Epithelial cell of esophagus (primary cell): ENCODE measurements at places on chromosomes 7 and 10.
A peak's percentile ranks its signal among the peaks of the same experiment; 100 is the strongest.

GRCh38 chr7:6607651-6608051 lies 7.8 kb upstream of the ZNF853 start:
- DNase-seq: no peak

GRCh38 chr10:3339531-3339950 lies 167.0 kb upstream of the PITRM1 start:
- peak; percentile 11 for DNase-seq

GRCh38 chr7:93715234-93715633 lies 140.7 kb upstream of the CALCR start:
- peak; percentile 52 for DNase-seq

GRCh38 chr7:50822110-50822509 lies 39.4 kb upstream of the GRB10 start:
- DNase-seq: no peak

DNA sequence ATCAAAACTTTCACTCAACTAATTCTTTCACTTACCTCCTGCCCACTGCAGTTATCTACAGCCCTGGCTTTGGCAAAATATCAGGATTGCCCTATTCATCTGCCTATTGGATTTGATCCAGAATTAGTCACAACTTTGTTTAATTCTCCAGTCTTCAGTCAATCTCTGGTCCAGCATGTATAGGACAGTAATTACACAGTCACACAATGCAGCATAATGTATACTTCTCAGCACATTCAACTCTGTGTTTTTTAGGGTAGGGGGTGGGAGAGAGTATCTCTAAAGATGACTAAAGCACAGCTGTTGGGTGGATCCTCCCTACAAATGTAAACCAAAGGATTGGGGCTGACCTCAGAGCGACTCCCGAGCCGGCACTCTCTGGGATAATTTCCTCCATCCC lies 17.7 kb upstream of the NRP1 start:
- peak; percentile 74 for DNase-seq

GRCh38 chr10:133399123-133399601 lies 5.2 kb downstream of the MTG1 start:
- DNase-seq: no peak

- DNase-seq: no peak
These were observed 176.5 kb downstream of the CSTF2T start for GRCh38 chr10:51522858-51523257.

GRCh38 chr7:157876469-157877285 lies 539.9 kb downstream of the DNAJB6 start:
- DNase-seq: no peak

GRCh38 chr7:136139417-136139816 lies 162.3 kb upstream of the MTPN start:
- no peak for DNase-seq

GRCh38 chr10:71236286-71236685 lies 23.9 kb downstream of the UNC5B start:
- DNase-seq: no peak

DNA sequence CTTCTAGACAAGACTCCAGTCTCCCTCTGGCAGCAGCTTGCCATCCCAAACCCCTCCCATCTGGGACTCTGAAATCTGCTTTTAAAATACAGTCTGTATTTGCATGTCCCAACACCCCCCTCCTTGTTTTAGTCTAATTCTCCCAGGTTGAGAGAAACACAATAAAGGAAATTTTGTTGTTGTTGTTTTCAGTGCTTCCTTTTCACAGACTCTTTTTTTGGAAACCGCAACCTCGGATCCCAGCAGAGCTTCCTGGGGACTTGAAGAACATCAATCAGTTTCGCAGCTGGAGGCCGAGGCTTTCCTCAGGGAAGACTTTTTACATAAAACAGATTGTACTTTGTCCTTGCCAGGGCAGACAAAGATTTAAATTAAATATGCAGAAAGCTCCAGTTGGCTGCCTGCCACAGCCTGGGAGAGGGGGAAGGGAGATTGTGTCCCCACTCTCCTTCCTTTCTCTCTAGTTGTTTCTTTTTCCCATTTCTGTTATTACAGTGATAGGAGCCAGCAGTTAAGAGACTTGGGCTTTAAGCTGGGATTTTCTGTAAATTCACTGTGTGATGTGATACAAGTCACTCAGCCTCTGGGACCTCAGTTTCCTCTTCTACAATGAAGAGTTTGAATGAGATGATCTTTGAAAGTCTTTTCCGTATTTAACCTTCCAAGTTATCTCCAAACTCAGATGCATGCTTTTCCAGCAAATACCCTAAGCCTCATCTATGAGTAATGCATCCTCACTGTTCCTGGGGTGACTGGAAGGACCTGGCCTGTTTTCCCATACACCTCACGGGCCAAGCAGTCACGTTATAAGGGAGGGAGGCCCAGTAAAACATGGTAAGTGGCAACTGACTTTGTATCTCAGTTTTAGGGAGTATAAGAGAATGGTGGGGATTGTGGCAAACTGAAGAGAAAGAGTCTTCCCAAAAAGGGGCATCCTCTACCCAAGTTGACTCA lies 192.3 kb downstream of the REEP3 start:
- peak; percentile 53 for DNase-seq

- DNase-seq: no peak
These were observed 25.5 kb downstream of the JAZF1 start for GRCh38 chr7:28155019-28155660.

DNA sequence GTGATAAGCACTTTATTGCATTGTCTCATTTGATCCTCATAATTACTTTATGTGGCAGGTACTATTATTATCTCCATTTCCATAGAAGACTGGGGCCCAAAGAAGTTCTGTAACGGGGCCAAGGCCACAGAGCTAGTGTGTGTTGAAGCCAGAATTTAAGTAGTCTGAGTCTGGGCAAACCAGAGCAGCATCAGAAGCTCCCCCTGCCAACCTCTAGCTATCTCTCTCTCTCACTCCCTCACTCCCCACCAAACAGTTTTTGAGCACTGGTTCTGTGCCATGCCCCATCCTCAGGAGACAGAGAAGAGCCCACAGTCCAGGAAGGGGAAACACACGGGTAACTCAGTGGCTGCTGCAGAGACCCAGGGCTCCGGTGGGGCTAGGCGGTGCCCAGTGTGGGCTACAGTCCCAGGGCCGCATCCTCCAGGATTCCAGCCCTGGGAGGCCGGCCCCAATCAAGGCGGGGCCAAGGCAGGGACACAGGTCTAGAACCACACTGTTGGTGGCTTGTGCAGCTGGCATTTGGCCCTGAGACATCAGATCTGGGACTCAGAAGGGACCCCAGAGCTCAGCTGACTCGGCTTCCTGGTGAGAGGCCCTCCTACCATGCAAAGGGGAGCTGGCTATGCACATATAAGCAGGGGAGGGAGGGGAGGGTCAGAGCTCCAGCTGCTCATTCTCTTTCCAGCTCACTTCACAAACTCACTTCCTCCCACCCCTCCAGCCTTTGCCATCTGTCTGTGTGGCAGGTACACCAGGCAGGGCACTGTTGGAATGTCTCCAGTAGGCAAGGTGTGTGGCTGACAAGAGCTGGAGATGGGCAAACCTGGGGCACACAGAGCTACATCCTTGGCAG lies 34.4 kb downstream of the COL13A1 start:
- no peak for DNase-seq

DNA sequence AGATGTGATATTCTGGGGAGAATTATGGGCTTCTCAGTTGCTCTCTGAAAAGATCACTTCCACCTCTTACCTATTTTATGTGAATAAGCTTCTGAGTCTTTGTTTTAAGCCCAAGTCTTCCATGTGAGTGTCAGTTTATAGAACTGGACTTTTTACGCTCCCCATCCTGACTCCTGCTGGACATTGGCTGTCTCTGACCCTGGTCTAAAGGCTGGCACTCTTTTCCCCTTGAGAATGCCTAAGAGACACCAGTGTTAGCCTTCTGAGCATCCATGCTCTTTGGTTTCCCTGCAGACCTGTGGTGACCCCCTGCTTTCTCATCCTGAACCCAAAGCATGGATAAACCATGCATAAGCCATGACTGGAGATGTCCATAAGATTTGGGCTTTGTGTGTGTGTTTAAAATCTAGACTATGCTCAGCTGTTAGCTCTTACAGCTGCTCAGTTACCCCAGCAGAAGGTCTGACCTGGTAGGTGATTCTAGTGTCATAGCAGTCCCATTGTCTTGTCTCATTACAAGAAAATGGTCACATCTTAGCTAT lies 148.6 kb upstream of the IMMP2L start:
- DNase-seq: no peak

- DNase-seq: no peak
These were observed 906.7 kb upstream of the CELF2 start for GRCh38 chr10:10110844-10111490.

- DNase-seq: peak; percentile 33
These were observed 135.1 kb downstream of the NRBF2 start for GRCh38 chr10:63268149-63268797.

- DNase-seq: no peak
These were observed 765 bp upstream of the LCOR start for GRCh38 chr10:96831200-96831866.

DNA sequence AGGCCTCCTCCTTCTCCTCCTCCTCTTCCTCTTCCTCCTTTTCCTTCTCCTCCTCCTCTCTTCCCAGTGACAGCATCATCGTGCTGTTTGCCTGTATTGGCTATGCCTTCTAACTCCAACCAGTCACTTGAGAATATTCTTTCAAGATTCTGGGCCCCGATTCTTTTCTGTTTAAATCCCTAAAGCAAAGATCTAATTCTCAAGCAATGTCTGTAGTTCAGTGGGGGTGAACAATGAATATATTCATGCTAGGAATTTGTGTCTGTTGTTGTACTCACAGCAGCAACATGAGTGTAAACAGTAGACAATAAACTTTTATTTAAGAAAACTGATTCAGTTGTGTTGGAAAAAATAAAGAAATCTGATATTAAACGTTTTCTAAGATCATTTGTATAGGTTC lies 30.7 kb downstream of the NUDT5 start:
- no peak for DNase-seq

GRCh38 chr7:107133396-107133795 lies 35.4 kb upstream of the HBP1 start:
- DNase-seq: no peak

DNA sequence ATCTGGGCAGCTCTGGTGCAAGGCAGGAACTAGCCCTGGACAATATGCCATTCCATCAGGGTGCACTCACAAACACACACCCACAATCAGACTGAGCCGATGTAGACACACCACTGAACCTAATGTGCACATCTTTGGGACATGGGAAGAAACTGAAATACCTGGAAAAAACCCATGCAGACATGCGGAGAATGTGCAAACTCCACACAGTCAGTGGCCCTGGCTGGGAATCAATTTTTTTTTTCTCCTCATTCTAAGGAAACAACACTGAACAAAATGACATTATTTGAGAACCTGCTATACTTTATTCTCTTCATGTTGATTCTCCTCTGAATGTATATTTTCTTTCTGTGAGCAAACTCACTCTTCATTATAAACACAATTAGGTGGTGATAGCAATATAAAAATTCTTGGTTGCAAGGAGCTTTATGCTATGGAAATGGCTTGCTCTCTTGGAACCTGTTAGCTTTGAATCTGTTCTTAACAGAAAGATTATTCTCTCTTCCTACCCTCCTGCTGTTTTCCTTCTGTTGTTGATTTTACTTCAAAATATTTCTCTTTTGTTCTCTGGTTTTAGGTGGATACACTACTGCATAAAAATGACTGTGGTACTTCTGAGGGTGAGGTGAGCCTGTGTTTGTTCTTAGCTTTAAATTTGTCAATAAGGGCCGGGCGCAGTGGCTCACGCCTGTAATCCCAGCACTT lies 33.0 kb upstream of the MICU1 start:
- DNase-seq: no peak

- DNase-seq: peak; percentile 67
These were observed 111.9 kb upstream of the RPA3 start for GRCh38 chr7:7830122-7830878.

GRCh38 chr10:95291365-95292039 lies 699 bp upstream of the PDLIM1 start:
- no peak for DNase-seq

- DNase-seq: no peak
These were observed 4.9 kb downstream of the TMEM130 start for GRCh38 chr7:98864731-98865453.

DNA sequence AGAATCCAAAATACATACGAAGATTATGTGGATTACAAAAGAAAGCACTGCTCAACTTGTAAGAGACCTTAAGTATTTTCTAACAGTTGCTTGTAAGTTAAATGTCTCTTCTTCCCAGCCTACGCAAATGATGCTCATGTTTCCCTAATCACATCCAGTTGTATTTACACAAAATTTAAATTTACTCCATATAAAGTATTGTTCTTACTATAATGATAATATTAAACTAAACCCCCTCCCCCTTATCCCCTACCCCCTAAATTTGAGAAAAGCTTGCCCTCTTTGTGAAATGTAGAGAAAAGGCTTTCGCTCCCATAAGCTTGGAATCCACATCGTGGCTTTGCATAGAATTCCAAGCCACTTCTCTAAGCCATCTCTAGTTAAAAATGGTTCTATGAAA lies 29.4 kb downstream of the ANKMY2 start:
- DNase-seq: no peak

- DNase-seq: no peak
These were observed 8.4 kb upstream of the SYPL1 start for GRCh38 chr7:106120500-106120899.

DNA sequence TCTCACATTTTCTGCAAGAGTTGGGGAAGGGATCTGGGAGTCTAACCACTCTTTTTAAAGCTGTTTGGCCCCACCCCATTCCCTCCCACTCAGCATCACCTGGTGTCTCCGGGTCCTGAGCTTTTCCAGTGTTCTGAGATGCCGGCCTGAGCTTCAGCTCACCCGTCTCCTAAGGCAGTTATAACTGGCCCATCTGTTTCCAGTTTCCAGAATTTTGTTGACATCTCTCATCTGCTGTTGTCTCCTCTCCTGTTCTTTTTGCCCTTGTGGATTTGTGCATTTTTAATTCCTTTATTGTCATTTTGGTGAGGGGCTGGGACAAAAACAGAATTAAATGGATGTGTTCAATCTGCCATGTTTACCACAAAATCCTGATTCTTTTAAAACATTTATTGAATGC lies 160.6 kb downstream of the C10orf105 start:
- DNase-seq: no peak

DNA sequence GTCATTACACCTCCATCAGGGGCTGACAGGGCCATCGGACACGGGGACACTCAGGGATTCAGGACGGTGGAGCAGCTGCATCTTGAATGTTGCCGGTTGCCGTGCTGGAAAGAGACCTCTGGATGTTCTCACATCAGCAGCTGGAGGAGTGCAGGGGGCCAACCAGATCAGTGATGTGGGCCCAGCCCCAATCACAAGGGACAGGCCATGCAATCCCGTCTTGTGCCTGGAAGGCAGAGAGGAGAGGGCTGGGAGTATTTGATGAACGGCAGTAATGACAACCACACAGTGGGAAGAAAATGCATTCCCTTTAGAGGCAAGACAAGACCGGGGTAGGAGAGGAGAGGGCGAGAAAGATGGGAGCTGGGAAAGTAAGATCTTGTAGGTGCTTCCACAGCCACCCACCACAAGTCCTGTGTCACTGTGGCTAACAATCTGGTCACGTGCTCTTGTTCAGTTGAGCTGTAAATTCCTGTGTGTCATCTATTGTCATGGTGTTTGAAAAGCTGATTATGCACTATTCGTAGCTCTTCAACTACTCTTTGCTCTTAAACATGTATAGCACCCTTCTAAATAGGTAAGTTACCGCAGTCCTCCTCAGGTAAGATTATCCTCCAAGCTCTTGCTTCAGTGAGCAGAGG lies 85.9 kb upstream of the LEP start:
- no peak for DNase-seq
